ENCODE measurements at places on chromosomes 7 and 10.

GRCh38 chr10:60606343-60607080, 171.8 kb upstream of the CDK1 start:
- no peak for DNase-seq

DNA sequence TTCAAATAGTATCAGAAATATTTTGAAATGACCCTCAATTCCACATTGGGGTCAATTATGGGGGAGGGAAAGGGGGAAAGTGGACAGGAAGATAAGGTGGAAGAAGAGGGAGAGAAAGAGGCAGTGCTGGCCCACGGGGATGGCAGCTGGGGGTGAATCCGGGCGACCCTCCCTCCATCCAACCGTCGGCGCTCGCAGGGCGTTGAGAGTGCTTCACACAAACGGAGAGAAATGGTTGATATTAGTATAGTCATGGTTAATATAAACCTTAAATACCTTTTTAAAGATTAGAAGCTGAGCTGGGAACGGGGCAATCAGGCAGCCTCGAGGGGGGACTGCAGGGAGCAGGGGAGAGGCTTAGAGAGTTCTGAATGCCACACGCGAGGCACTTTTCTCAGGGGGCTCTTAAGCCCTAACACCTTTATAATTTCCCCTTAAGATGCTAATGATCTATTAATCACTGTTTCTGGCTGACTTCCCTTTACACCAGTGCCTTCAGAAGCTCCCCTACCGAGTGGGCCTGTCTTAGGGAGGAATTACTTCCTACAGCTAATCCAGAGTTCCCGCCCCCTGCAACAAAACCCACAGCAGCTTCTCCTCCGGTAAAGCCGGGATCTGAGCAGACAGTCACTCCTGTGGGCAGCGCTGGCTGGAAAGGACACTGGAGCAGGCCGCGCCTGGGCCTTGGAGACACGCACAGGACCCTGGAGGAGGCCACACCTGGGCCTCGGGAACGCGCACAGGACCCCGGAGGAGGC, 39.5 kb downstream of the PRKAG2 start:
- no peak for DNase-seq

GRCh38 chr10:127524229-127524628, 24.9 kb upstream of the NPS start:
- no peak for DNase-seq

- no peak for DNase-seq
Measured at GRCh38 chr7:57579454-57579853, 129.5 kb downstream of the ZNF716 start.

DNA sequence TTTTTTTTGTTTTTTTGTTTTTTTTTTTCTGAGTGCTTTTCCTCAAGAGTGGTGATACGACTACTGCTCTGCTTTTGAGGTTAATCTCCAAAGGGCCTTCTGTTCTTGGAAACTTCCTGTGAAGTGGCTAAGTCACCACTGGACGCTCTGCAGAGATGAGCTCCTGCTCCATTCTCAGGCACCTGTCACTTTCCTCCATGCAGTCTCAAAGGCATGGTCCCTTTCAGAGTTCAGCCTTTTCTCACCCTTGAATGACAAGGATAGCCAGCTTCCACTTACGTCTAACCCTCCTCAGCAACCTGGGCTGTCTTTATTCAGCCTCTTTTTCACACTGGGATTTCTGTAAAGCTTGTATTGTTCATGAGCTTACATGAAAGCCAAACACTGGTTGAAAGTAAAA, 65.8 kb downstream of the BMPER start:
- DNase-seq: no peak

DNA sequence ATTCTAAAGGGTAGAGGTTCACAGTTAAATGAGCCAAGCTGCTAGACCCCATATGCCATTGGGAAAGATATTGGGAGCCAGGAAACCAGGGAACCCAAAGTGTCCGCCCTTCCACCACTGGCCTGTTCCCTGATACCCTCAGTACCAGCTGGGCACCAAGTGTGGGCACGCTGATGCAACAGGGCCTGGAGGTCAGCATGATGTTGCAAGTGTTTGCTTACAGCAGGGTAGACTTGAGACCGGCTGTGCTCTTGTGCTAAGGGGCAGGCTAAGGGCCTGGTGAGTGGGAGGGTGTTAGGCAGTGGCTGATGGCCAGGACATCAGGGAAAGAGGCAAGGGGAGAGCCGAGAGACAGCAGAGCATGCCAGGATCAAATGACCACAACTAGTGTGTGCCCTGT, 21.0 kb upstream of the MYL7 start:
- DNase-seq: no peak

GRCh38 chr10:25328361-25328760, 153.6 kb downstream of the GPR158 start:
- no peak for DNase-seq

- no peak for DNase-seq
Measured at GRCh38 chr10:62305813-62306212, 37.2 kb upstream of the RTKN2 start.

GRCh38 chr10:3692387-3692999, 92.5 kb downstream of the KLF6 start:
- DNase-seq: no peak

- peak; percentile 60 for DNase-seq
Measured at GRCh38 chr10:124539935-124540641, 78.5 kb downstream of the LHPP start.

DNA sequence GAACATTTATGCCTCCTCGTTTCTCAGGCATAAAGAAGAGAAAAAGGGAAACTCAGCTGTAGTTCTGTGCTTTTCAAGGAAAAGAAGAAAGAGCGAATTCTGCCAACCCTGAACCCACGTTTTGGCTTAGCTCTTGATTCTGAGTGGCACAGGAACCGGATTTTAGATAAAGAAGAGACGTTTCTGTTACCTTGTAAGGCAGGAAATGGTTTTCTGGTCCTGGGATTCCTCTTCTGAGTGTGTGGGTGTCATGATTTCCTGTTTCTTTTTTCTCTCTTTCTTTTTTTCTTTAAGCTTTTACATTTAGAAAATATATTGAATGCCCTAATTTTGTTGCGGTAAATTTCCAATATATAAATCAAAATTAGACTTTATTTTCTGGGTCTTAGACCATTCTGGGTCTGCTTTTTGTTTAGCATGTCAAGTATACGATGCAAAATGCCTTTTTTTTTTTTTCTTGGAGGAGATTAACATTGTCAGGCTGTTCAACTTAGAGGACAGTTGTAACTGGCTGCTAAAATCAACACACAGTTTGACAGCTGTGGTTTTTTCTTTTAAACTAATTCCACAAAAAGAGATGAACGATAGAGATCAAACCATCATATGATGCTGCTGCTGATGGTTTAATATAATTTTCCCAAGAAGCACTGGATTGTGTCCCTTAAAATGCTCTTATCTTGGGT, 190.8 kb downstream of the GATA3 start:
- DNase-seq: no peak

DNA sequence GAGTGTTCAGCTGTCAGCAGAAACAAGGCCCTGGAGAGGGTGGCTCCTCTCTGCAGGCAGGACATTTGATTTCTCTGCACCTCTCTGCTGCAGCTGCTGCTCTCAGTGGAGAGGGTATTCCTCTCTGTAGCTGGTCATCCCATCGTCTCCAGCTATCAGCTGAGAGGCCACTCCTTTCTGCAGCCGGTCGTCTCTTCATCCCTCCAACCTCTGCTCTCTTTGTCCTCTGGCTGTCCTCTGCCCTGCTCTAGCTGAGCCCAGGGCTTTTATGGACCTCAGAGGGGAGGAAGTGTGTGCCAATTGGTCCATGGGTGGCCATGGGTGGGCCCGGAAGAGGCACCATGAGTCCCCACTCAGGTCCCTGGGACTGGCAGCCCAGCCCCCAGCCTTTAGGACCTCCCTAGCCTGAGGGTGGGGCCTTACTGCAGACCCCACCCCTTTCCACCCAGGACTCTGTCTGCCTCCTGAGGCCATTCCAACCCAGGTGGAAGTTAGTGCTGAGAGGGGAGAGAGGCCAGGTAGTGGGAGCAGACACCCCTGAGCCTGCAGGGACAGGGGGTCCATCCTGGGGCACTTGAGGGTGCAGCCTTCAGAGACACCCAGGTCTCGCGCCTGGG, 26.2 kb upstream of the CDCA7L start:
- no peak for DNase-seq

GRCh38 chr7:26599982-26600381, 264.4 kb downstream of the SKAP2 start:
- no peak for DNase-seq

DNA sequence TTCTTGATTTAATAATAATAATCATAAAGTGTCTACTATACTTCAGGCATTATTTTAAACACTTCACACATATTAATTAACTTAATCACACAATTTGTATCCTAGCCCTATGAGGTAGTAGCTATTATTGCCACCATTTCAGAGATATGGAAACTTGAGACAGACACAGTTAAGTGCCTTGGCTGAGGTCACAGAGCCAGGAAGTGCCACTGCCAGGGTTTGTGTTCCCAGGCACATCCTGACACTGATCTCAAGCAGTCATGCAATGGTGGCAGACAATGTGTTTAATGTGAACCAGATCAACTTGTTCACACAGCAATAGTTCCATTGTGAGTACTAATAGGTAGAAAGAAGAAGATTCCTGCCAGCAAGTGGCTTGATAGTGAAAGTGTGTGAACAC, 666.0 kb downstream of the SUGCT start:
- no peak for DNase-seq

DNA sequence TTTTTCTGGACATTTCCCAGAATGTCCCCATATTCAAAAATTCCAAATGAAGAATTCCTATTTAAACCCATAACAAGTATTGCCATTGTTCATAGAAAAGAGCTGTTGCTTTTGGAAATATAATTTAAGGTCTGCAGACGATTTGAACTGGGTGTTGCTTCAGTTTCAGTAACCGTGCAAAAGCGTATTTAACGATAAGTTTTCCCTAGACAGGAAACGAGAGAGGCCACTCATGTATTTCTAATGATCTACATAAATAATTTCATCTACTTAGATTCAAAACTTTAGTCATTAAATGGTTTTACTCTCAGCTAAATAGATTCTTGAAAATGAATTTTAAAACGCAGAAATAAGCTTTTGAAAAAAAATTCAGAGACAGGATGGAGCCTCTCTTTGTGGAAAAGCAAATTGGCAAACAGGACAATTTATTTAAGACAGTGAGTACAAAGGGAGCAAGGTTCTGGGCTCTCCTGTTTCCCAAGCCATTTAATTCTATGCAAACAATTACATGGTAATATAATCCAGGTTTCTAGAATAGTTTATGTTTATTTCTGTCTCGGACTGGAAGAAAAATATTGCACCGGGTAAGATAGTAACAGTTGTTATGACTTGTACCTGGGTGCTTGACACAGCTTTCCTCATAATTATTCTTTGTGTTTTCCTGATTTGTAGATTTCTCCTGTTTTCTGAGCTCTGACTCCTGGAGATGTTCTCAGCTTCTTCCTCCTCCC, 263.0 kb downstream of the BAMBI start:
- DNase-seq: no peak

GRCh38 chr7:116018731-116019130, 11.8 kb downstream of the TFEC start:
- DNase-seq: no peak

DNA sequence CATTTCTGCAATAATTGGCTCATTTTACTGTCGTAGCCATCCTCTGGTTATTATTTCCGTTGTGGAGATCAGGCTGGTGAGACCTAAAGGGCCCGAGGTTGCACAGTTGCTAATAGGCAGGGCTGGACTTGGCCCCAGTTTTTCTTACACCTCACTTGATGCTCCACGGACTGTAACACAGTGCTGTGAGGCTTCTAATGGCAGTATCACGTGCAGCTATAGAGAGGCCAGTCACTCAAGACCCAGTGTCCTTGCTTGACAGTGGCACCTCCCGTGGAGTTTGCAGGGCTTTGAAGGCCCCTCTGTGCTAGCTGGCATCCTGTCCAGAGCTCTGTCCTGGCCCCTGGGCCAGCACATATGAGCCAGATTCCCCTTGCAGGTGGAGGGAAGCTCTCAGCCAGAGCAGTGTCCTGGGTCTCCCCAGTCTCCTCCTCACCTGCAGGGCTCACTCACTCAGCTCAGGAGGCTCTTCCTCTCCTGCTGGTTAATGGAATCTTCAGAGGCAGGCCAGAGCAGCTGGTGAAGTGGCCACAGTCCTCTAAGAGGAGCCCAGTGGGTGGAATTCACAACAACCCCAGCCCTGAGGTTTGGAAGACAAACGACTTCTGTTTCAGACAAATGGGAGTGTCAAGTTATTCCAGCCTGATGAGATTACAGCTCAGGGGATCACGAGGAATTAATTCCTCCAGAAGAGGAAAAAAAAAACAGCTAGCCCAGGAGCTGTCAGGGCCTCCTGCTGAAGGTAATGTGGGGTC, 114.2 kb upstream of the FAM180A start:
- no peak for DNase-seq

GRCh38 chr10:33808475-33808874, 474.0 kb upstream of the NRP1 start:
- DNase-seq: no peak

- DNase-seq: no peak
Measured at GRCh38 chr10:59606551-59606961, 103.1 kb downstream of the SLC16A9 start.

DNA sequence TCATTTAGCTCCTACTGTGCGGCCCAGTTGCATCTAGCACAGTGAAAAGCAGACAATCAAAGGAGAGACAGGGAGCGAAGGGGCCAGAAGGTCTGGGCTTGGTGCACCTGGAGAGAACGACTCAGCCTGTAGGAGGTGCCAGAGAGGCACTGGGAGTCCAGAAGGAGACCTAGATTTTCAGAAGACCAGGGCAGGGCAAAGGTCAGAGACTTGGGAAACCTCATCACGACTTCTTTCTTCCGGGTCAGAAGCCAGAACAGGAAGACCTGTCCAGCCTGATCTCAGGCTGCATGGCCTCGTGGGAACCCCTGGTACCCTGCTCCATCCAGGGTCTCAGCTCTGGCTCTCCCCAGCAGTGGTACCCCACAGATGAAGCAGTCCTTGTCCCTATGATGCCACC, 5.2 kb downstream of the AGAP3 start:
- DNase-seq: no peak

DNA sequence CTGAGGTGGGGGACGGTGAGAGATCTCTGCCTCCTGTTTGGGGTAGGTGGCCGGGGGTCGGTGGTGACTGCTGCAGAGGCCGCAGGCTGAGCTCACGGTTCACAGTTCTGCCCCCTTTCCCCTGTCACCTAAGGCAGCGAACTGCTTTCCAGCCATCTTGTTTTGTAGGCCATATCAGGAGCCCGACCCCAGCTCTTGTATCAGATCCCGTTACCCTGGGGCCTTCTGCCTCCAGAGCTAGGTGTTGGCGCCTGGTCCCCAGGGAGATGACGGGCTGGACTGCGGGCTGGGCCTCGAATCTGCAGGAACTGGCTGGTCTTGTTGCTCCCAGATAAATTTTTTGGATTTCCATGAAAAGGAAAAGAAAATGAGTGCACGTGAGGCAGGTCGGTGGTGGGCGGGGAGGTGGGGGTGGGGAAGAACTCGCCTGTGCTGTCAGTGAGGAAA, 183.0 kb downstream of the DNAJB6 start:
- DNase-seq: no peak

GRCh38 chr7:27116962-27117886, 13.3 kb downstream of the HOXA4 start:
- no peak for DNase-seq

DNA sequence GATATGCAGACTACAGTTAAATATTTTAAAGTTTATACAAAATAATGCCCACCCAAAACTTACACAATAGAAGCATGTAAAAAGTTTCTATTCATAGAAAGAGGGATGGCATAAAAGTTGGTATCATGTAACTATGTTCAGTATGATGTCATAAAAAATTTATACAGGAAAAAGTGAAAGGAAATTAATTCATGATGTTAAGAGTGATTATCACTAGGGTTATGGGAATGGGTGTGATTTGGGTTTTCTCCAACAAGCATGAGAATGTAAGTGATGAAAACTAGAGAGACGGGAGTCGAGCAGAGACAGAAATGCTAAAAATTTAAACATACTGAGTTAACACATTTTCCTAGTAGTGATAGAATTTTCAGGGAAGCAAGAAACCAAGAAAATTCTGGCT, 52.7 kb downstream of the GDI2 start:
- DNase-seq: no peak

- no peak for DNase-seq
Measured at GRCh38 chr10:51047857-51048256, 26.4 kb upstream of the PRKG1 start.
